Hindlimb muscle (tissue), 1 donor: ENCODE measurements at places on chromosomes 2 and 18.

- no peak for DNase-seq
These were observed 69.5 kb downstream of the ASAP2 start for GRCh38 chr2:9276074-9276473.

- DNase-seq = peak; percentile 46
These were observed 542 bp downstream of the PGAP1 start for GRCh38 chr2:196925768-196926561.

GRCh38 chr2:53170466-53170865, 597.1 kb upstream of the CHAC2 start:
- DNase-seq = peak; percentile 23

- DNase-seq = no peak
These were observed 105.5 kb downstream of the GPD2 start for GRCh38 chr2:156541706-156542105.

DNA sequence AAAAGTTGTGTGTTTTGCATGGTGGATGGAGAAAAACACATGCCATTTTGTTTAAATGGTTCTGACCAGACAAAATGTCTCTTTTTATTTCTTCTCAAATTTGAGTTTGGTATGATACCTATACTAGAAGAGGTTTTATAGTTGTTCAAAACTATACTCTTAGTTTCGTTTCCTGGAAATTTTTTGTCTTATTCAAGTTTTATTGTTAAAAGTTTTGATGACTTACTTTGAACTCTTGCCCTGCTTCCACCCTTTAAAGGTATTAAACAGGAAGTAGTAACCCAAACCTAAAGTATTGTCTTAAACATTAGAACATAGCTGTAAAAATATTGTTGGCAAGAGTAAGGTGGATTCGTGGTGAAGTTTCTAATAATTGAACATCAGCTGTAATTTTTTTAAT, 98.2 kb downstream of the BABAM2 start:
- no peak for DNase-seq

GRCh38 chr18:26978812-26979341, 113.4 kb upstream of the AQP4 start:
- no peak for DNase-seq

DNA sequence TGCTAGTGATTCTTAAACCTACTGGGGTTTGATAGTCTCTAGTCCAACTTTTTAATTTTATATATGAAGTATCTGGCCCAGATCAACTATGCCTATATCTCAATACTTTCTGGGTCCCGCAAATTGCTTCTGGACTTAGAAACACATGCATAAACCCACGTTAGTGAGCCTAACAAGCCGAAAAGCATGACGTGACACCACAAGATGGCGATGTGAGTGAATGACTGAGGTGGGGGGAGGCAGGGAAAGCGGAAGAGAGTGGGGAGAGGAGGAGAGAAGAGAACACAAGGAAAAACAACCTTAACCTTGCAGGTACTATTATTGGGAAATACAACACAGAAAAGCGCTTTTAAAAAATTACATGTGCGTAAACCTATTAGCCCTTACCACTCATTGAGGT, 13.8 kb downstream of the PDIA6 start:
- DNase-seq = no peak

GRCh38 chr2:210147614-210148013, 23.6 kb downstream of the KANSL1L start:
- DNase-seq = no peak

DNA sequence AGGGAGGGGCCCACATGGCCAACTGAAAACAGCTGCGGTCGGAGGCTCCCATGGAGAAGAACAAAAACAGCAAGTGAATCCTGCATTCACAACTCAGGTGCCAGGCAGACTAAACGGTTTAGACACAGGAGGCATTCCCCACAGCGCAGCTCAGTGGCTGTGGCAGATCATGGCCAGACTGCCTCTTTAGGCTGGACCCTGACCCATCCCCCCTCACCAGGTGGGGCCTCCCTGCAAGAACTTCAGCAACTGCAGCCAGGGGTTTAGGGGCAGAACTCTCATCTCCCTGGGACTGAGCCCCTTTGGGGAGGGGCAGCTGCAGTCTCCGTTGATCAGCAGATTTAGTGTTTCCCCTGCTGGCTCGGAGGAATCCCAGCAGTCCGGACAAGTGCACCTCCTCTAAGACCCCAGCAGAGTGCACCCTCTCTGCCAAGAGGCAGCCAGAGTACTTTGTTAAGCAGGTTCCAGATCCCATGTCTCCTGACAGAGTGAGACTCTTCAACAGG, 346.7 kb downstream of the SS18 start:
- DNase-seq = no peak

DNA sequence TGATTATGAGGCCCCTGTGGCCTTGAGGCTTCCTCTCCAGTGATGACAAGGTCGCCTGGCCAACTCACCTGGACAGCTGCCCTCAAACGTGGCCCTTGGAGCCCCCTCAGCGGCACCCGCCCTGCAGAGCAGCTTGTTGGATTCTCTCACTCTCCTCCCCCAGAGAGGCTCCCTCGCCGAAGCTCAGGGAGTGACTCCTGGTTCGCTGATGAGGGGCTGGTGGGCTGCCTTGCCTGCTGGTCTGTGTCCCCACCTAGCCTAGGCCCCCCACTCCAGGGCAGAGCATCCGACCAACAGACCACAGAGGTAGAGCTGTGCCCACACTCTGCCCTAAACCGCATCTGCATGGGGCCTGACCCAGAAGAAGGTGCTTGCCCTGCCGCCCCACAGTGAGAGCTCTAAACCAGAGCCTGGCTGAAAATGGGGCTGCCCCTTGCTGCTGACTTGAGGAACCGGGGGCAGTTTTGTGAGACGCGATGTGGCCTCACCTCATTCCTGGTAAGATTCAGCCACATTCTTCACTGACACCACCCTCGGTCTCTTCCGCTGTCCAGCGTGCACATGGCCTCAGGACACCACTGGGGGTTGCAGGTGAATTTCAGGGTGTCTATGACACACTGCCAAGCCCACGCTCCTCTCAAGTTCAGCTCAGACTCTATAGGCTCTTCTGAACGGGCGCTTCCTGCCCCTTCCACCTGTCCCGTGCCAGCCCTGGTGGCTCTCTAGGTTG, 131.6 kb downstream of the CABLES1 start:
- no peak for DNase-seq

DNA sequence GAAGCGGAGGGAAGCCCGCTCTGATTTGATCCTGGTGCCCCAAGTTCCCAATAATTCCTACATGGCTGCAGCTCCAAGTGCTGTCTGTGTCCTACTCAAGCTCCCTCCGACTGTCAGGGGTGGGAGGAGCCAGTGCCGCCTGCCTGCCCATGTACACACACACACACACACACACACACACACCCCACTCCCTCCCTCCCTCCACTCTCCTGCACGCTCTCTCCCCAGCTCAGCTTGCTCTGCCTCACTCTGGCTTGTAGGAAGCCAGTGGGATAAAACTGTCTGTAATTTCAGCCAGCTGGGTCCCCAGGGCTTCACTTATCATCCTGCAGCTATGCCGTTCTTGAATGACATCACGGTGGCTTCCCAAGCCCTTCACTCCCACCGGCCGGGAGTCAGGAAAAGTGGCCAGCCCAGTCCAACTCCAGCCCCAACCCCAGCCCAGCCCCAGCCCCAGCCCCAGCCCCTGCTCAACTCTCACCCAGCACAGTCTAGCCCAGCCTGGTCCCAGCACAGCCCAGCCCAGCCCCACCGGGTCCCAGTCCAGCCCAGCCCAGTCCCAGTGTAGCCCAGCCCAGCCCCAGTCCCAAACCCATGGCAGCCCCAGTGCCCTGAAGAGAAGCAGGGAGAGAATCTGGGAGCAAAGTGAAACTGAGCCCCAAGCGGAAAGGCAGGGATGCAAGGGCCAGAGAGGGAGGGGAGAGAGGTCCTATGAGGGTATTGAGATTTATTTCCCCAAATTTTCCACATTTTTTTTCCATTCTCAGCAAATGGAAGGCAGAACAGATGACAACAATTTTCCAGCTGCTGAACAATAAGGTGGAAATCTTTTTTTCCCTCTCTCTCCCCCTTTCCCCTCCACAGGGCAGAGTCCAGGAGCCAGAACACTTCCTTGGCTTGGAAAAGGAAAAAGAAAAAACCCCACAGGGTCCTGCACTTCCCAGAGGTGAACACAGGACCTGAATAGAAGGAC, 144.0 kb downstream of the TNS1 start:
- peak; percentile 94 for DNase-seq

GRCh38 chr2:134846213-134846612, 7.8 kb downstream of the ACMSD start:
- no peak for DNase-seq

GRCh38 chr2:199278099-199278498, 179.6 kb downstream of the SATB2 start:
- no peak for DNase-seq

- DNase-seq = no peak
These were observed 25.8 kb downstream of the DNAJC27 start for GRCh38 chr2:24945907-24946306.

GRCh38 chr2:65344182-65344581, 88.2 kb downstream of the SPRED2 start:
- no peak for DNase-seq

- DNase-seq = no peak
These were observed 1.7 kb upstream of the DYSF start for GRCh38 chr2:71451705-71452104.
